ENCODE measurements at places on chromosomes 3 and 15.

GRCh38 chr3:130907966-130908365 lies 14.1 kb downstream of the ATP2C1 start:
- no peak for DNase-seq

GRCh38 chr3:101243285-101244211 lies 76.8 kb downstream of the IMPG2 start:
- DNase-seq, result no peak

- DNase-seq, result no peak
Measured at GRCh38 chr15:69700380-69700779, 247.8 kb downstream of the RPLP1 start.

DNA sequence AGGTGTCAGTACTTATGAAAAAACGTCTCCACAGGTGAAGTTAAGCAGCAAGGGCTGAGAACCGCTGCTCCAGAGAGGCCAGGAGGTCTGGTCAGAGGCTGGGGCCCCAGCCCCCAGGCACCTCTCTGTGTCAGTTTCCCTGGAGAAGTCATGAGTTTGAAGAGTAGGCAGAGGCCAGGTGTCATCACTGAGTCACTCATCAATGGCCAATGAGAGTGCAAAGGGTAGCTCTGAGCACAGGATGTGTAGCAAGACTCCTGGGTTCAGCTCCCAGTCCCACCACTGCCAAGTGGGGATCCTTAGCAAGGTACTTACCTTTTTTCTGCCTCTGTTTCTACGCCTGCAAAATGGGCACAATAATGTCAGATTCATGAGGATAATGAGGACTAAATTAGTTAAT lies 47.9 kb downstream of the CORO2B start:
- DNase-seq, result no peak

DNA sequence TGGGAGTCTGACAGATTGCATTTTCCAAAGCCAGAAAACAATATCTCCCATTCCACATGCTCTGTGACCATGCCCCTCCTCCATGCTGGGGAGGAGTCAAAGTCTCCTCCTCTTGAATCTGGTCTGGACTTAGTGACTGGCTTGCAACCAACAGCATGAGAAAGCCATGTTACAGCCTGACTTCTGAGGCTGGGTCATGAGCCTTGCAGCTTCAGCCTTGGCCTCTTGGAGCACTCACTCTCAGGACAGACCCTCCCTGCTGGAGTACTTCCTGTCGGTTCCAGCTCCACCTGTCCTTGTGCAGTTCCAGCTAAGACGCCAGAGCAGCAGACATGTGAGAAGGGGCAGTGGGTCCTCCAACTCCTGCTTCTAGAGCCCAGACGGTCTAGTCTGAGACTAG lies 49.7 kb upstream of the RBSN start:
- DNase-seq, result no peak

DNA sequence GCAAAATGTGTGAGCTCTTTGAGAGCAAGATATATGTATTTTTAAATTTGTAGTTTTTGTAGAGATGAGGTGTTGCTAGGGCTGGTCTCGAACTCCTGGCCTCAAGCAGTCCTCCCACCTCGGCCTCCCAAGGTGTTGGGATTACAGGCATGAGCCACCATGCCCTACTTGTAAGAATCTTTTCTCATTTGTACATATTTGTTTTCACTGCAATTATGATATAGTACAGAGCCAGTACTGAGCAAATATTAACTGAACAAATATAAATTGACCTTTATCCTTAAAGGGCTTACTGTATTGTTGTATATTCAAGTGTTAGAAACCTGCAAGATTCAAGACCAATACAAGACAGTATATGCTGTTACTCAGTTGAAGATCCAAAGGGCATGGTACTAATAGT lies 53.4 kb downstream of the GTF2E1 start:
- no peak for DNase-seq

DNA sequence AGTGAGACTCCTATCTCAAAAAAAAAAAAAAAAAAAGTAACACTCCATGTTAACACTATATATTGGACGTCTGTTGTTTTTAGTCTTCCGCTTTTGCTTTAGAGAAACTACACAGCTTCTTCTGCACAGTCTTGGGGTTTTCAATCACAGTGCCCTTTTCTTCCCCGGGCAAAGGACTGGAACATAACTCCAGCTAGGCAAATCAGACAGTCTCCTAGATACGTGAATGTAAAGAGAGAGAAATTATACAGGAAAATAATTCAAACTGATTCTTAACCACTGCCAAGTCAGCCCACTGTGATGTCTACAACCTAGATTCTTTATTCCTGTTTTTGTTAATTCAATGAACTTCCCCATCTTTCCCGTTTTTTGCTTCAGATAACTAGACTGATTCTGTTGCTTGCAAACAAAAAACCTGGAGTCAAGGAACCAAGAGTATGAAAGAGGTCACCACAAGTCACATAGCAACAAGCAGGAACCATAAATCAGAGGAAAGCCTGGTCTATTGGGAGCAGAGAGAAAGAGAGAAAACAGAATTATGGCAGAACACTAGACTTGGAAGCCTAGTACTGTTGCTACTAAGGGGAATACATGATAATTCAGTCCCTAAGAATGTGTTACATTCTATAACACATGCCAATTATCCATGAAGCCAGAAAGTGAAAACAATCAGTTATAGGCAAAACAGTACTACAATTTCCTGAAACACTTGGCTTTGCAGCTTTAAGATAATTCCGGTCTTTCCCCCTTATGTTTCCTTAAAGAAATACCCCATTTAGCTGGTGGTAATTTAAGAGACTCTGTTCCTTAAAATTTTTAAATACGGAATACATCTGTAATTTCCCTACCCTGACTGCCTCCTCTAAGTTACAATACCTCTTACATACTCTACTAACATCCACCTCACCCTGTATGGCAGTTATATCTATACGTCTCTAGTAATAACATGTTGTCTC lies 63.1 kb downstream of the TBL1XR1 start:
- no peak for DNase-seq

DNA sequence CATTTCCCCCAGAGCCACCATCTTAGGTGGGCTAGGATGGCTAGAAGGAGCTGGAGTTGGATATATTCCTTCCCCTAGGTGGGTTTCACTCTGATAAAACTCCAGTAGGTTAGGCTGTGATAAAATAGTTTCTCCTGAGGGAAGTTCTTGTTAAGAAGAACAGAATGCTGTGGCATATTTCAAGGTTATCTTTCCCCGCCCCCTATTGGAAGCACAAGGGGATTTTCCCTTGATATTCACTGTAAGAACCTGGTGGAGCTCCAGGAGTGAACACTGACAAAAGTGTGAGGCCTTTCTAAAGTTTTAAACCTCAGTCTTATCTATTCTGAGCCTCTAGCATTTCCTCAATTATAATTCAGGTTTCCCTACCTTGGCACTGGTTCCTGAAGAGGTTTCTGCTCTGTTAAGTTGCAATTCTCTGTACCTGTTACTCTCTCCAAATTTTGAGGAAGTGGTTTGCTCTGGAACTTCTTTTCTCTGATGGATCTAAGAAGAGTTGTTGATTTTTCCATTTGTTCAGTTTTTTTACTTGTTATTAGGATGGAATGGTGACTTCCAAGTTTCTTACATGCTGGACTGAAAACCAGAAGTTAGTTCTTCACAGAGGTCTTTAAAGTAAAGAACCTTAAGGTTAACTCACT lies 113.5 kb downstream of the GMPS start:
- no peak for DNase-seq

All from SIG-M5 (cell line).